ENCODE measurements at places on chromosomes 4 and X.

DNA sequence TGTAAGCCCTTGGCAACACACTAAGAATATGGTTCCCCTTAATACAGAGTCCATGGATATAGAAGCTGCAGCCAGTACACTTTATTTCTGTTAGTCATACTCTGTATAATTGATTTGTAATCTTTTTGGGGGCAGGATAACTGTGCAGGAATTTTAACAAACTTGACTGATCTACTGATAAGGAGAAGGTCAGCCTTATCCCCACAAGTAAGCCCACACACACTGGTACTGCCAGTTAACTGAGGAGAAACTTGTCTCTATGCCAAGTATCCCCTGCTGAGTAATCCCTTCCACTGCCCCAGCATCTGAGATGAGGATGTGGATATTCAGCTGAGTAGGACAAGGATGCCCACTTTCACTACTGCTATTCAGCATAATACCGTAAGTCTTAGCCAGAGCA is 154.9 kb upstream of the CXXC4 start:
- DNase-seq: no peak

DNA sequence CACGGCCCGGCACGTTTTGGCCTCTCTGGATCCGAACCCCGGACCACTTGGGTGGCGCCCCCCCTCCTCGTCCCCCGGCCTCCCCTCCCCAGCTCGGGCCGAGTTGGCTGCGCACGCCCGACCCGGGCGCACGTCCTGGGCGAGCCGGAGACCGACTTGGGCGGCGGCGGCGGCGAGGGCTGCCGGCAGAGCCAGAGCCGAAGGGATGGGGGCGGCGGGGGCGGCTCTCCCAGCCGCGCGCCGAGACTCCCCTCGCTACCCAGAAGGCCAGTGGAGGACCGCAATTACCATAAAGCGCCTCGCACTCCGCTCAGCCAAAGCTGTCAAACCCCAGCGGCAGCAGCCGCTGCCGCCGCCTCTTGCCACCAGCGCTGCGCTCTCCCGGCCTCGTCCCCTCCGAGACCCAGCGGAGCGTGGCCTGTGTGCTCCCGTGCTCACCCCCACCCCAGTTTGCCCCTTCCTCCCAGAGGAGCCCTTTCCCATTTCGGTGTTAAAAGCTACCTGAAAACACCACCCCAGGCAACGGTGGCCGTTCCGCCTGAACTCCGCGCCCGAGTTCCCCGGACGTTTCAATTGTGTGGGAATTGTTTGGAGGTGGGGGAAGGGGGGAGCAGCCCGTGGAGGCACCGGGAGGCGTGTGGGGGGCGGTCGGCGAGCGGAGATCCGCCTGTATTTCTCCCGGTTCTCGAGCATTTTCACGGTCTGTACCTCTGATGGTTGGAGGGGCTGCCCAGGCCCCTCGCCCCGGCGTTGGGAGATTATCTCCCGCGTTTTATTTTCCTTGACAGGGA is 701 bp upstream of the BCOR start:
- DNase-seq: peak; percentile 57

GRCh38 chrX:18828832-18829404 is 121.5 kb downstream of the PPEF1 start:
- no peak for DNase-seq

DNA sequence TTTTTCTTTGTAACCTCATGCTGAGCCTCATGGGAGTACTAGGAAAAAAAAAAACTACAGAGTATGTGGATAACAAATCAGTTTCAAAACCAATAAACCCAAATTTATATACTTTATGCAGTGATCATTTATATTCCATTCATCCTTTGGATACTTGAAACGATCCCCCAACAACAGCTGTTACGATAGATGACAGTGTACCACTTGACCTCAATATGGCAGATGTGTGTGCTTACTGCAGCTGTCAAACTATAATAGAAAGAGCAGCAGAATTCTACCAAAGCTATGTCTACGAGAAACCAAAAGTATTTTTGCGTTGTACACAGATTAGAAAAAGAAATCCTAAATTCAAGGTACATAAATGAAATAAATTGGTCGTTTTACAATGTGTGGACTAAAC is 337.8 kb downstream of the PDGFC start:
- no peak for DNase-seq

DNA sequence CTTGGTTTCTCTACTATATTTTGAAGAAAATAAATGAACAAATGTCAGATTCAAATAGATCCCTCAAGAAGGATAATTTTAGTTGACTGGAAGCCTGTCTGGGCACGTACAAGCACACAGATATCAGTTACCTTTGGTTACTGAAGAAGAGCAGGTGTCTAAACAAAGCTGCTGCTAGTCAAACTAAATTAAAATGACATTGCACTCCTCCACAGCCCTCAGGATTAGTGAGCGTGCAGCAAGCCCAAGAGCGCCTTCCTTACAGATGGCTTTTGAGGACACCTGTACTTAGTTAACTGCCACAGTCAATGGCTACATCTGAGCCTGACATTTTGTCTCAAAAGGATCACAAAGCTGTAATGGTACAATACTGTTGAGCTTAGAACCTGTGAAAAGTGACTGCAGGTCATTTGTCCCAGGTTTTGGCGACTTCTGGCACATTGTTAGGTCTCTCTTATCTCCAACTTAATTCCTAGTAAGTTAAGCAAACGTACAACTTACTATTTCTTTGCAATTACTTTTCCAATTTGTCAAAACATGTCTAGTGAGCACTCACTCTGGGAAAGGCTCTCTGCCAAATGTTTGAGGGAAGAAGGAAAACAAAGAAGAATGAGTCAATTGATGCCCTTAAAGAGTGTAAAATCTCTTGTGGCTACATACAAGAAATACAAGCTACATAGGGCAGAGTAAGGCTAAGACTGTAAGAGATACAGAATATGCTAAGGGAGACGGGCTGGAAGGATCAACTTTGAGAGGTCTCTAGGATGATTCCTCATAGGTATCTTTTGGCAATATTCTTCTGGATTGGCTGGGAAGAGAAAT is 25.6 kb upstream of the DAPP1 start:
- no peak for DNase-seq

DNA sequence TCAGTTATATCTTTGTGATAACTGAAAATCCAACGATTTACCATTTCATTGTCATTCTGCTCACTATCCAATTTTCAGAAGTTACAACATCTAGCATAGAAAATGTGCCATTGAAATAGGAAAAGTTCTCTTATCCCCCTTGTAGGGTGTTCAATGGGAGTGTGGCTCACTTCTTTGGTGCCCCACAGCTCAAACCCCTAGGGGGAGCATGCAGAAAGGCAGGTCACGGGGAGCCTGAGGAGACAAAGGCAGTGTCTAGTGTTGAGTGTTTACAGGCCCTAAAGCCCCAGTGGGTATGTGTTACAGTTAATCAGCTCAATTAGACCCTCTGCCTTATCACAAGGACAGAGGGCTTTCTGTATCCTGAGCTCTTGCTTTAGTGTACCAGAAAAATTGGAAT is 243.4 kb upstream of the GRID2 start:
- no peak for DNase-seq

- no peak for DNase-seq
Measured at GRCh38 chr4:78926826-78927225, 12.4 kb downstream of the PAQR3 start.

GRCh38 chr4:41140410-41140809 is 73.9 kb downstream of the APBB2 start:
- DNase-seq: no peak

DNA sequence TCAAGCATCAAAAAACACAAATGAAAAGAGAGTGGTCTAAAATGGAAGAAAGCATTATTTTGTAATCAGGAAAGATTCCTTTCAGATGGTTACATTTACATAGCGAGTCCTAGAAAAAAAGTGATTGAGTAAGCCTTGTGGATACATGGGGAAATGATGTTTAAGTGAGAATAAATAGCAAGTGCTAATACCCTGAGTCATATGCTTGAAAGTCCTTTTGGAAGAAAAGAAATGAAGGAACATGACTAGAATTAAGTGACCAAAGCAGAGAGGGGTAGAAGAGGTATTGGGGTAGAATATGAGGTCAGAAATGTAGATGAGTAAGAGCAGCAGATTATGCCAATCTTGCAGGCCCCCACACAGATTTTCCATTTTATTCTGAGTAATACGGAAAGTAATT is 814.8 kb upstream of the GRID2 start:
- no peak for DNase-seq

DNA sequence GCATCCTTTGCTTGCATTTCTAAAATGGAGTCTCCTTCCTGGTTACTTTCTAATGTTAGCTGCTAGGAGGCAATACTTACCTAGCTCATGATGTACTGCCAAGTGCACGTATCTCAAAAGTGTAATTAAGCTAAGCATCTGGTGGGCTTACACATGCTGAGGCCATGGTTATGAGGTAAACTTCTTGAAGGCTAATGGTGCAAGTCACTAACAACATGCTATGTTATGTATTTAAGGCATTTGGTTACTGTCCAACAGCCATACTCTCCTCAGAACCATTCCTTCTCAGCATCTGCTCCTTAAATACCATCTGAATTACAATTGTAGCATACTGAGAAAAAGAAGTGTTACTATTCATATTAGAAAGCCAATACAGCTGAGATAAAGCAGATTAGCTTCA is 318.6 kb upstream of the BMP3 start:
- no peak for DNase-seq

- peak; percentile 77 for DNase-seq
Measured at GRCh38 chr4:40238700-40239548, 42.1 kb downstream of the RHOH start.

GRCh38 chrX:153947009-153947769 is 2.7 kb upstream of the RENBP start:
- DNase-seq: peak; percentile 71

Measured in stimulated activated naive CD4-positive, alpha-beta T cell treated with Interleukin-2 at 50 U/mL for 16 hours (primary cell).